ENCODE measurements at places on chromosomes 1 and 21.

GRCh38 chr21:39630827-39631226, 18.1 kb downstream of the B3GALT5 start:
- no peak for DNase-seq

DNA sequence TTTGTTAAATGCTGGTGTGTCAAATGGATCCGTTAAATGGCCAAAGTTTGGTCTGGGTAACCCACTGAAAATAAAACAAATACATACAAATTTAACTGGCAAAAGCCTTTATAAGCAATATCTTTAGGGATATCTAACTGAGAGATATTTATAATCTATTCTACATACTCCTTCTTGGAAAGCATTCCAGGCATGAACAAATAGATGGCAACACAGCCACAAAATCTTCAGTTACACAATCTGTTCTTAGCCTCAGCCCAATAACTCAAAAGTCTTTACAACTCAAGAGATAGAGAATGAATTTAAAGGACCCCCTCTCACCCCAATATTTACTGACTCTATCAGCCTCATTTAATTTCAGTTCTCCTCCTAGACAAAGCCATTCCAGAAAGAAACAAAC, 58.7 kb downstream of the NRDC start:
- DNase-seq: no peak

DNA sequence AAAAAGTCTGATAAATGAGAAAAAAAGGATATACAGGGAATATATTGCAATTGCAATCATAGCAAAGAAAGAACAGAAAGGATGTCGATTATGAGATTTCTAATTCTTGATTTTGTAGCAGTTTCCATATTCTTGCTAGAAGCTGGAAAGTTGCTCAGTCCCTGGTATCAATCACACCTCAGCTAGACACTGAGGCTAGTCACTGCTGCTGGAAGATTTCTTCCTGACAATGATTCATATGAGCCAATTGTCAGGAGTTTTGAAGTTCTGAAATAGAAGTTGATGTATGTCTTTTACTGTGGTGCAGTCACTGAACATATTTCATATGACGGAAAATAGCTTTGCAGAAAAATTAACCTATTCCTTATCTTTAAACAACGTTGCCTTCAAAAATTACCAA, 208.4 kb upstream of the C1orf105 start:
- no peak for DNase-seq

DNA sequence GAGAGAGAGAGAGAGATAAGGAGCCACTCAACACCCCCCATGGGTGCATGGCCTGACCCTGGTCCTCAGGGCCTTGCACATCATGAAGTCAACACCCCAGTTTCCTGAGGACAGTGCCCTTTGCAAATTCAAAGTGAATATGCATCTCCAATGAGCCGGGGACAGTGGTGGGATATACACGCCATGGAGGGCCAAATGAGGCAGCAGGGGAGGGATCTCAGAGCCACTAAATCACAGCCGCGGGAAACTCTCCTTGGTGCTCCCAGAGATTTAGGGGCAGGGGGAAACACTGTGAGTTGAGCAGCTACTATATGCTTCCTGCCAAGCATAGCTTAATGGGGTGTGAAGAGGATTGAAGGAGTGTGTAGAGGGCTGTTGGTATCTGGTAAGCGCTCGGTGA, 35.5 kb downstream of the MATN1 start:
- DNase-seq: no peak

DNA sequence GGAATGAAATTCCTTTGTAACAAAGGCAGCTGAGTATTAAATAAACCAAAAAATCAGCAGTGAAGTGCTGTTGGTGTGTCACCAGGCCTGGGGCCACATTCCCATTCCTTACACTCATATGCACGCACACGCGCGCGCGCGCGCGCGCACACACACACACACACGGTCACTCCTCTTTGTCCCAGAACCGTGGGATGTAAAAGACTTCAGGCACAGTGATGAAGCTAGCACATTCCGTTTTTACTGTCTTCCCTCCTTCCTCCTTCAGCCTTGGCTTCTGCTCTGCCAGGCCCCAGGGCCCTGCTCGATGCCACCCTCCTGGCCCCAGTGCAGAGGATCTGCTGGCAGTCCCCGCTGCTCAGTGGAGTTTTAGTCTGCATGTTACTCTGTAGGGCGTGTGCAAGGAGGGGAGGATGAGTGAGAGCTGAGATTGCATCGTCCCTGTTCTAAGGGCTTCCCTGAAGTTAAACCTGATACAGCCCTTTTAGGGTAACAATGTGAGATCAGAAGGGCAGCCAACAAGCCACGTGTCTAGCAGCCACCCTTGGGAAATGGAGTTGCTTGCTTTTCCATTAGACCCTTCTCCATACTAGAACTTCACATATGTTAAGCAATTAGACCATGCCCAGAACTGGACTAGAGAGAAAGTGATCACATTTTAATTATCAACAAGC, 71.7 kb upstream of the WDR26 start:
- DNase-seq: no peak

DNA sequence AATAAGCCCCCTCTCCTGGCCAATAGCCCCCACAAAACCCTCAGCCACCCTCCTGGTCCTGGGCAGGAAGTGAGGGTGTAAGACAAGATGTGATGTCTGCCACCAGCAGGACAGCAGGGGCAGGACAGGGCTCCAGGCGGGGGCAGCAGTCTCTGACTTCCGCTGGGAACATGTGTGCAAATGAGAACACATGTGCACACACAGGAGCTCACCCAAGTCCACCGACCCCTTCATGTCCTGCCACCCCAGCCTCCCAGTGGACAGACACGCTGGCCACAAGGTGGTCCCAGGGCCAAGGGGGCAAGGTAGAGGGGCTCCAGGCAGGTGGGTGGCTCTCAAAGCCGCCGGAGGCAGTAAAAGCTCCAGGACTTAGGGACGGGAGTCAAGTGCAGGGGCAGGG, 60.1 kb downstream of the KCNAB2 start:
- no peak for DNase-seq

DNA sequence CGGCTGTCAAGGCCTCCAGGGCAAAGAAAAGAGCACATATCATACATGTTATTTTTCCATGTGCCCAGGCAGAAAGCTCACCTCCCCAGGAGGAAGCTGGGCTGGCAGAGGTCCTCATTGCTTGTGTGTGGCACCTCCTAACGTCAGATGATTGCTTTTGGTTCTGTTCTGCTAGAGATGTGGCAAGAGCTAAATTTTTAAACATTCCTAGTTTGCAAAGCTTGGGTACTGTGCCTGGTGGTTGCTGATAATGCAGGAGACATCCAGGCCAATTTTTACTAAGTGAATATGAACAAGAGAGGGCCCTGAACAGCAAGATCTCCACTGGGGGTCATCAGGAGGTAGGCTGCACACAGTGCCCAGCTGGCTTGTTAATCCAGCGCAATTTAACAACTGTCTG, 93.9 kb downstream of the TBX19 start:
- DNase-seq: no peak

GRCh38 chr1:171352554-171352953, 38.6 kb downstream of the FMO4 start:
- DNase-seq: no peak

GRCh38 chr1:74641876-74642275, 31.7 kb downstream of the ERICH3 start:
- no peak for DNase-seq

GRCh38 chr1:246537441-246537840, 28.6 kb downstream of the TFB2M start:
- no peak for DNase-seq

DNA sequence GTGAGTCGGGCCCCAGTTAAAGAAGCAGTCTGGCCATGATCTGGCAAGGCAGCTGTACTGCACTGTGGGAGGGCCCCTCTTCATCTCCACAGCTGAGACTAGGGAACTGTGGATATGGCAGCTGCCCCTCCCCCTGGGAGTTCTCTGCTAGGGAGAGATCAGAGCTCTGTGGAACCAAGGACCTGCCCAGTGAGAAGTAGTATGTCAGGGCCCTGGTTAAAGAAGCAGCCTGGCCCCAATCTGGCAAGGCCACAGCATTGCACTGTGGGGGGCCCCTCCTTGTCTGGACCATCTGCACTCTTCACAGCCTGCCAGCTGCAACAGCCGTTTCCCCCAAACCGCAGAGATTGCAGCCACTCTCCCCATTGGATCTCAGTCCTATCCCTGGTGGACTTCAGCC, 208.5 kb downstream of the DNAH14 start:
- DNase-seq: no peak

GRCh38 chr1:43947061-43947873, 517 bp downstream of the IPO13 start:
- DNase-seq: no peak

GRCh38 chr1:82377201-82377884, 576.6 kb downstream of the ADGRL2 start:
- no peak for DNase-seq

DNA sequence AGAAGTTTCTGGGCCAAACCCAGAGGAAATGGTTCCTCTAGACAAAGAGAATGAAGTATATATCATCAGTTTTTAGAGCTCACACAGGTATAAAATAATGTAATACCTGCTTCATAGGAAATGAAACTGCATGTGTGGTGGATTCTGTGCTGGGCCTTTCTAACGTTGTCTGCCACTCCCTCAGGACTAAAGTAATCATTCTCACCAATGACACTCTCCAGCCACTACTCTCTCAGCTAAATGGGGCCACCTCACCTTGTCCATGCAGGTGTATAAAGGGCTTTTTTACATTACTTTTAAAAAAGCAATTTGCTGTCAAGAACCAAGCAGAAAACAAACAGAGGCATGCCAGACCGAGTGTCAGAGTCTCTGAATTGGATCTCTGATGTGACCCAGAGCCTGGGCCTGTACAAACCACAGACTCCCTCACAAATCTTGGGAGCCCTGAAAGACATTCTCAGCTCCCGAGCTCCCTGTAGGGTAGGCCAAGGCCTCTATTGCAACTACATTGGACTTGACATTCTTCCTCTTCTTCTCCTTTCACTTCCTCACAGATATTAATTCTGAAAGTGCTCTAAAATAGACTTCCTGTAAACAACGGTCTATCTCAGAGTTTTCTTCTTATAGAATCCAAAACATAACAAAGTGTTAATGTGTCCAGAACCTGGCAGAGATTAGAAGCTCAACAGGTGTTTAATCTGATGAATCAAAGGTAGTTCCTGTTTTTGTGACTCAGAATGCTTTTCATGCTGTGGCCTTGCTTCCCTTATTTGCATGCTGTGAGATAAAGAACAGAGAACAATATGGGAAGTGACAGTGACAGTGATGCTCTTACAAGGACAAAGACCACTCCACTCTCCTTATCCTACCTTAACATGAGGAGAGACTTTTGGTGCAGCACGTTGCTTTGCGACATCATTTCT, 8.6 kb downstream of the AIM2 start:
- DNase-seq: no peak

GRCh38 chr1:45191418-45191783, 15.0 kb downstream of the ZSWIM5 start:
- no peak for DNase-seq

DNA sequence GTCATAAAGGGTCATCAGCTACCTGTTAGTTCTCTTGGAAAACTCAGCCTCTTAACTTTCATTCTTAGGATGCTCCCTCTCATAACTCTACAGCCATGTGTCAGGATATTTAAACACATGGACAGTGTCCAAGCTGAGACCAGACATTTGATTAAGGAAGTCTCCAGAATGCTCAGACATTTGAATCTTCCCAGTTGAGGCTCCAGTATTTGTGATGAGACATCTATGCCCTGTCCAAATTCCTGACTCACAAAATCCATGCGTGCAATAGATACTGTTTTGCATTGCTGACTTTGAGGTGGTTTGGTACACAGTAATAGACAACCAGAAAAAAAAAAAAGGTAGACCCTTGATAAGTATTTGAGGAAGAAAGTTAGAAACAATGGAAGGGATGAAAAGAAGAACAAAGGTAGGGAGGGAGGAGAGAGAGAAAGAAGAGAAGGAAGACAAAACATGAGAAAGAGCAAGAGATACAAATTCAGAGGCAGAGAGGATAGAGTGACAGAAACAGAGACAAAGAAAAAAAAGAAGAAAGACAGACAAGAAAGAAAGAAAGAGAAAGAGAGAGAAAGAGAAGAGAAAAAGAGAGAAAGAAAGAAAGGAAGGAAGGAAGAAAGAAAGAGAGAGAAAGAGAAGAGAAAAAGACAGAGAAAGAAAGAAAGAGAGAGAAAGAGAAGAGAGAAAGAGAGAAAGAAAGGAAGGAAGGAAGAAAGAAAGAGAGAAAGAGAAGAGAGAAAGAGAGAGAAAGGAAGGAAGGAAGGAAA, 275.5 kb upstream of the PRMT6 start:
- DNase-seq: no peak

DNA sequence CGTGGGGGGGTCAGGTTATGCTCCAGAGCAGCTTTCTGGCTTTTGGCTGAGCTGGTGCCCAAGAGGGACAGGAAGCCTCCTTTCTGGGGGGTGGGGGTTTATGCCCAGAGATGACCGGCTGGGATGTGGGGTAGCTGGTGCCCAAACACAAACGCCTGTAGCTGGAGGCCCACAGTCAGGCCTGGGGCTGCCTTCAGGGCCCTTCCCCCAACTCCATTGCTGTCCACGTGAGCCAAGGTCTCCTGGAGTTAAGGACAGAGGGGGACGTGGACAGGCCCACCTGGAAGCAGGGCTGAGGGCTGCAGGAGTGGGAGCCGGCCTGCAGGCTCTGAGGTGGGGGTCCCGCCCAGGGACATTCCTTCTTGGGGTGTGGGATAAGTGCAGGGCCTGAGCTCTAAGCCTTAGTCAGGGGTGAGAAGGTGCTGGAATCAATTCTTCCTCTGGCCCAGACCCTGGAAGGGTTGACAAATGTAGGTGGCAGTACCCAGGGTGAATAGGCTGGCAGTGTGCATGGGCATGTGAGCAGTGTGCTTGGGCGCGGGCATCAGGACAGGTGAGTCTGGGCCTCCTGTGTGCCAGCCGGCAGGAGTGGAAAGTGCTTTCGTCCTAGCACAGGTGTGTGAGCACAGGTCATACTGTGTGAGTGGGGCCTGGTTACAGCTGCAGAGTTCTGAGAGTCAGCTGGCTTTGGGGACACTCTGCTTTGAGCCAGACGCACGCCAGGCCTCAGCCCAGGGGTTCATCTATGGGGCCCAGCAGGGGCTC, 6.8 kb downstream of the CPLANE2 start:
- DNase-seq: no peak

- DNase-seq: no peak
These were observed 17.4 kb downstream of the CCT8 start for GRCh38 chr21:29056005-29056404.

GRCh38 chr1:58709540-58710175, 9.8 kb upstream of the MYSM1 start:
- DNase-seq: no peak

- DNase-seq: no peak
These were observed 63.7 kb upstream of the LGALS8 start for GRCh38 chr1:236460103-236460502.

DNA sequence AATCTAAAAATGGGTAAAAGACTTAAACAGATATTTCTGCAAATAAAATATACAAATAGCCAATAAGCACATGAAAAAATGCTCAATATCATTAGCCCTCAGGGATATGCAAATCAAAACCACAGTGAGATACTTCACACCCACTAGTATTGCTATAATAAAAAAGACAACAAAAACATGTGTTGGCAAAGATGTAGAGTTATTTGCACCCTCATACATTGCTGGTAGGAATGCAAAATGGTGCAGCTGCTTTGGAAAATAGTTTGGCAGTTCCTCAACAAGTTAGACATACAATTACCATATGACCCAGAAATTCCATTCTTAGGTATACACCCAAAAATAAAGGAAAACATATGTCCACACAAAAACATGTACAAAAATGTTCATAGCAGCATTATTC, 30.2 kb downstream of the ZZZ3 start:
- DNase-seq: no peak

All from sciatic nerve (tissue), 2 donors.